Tibial nerve (tissue), 4 donors: ENCODE measurements at places on chromosomes 11 and 22.

DNA sequence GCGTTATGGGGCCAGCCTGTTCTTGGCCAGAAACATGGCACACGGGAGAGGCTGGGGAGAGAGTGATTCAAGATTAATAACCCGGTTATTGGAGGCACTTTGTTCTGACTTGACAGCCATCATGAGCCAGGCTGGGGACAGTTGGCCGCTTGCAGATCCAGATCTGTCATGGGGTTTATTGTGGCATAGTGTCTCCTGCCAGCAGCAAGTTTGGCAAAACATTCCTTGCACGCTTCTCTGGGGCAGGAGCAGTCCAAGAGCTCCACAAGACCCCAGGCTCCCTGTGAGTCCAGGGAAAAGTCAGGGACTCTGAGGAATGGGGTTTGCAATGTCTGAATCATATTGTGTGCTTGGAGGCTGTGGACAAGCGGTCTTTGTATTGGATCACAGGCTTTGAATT, 270.4 kb downstream of the MIAT start:
- no peak for DNase-seq

GRCh38 chr11:111135101-111135500, 110.4 kb upstream of the POU2AF2 start:
- DNase-seq, result no peak

DNA sequence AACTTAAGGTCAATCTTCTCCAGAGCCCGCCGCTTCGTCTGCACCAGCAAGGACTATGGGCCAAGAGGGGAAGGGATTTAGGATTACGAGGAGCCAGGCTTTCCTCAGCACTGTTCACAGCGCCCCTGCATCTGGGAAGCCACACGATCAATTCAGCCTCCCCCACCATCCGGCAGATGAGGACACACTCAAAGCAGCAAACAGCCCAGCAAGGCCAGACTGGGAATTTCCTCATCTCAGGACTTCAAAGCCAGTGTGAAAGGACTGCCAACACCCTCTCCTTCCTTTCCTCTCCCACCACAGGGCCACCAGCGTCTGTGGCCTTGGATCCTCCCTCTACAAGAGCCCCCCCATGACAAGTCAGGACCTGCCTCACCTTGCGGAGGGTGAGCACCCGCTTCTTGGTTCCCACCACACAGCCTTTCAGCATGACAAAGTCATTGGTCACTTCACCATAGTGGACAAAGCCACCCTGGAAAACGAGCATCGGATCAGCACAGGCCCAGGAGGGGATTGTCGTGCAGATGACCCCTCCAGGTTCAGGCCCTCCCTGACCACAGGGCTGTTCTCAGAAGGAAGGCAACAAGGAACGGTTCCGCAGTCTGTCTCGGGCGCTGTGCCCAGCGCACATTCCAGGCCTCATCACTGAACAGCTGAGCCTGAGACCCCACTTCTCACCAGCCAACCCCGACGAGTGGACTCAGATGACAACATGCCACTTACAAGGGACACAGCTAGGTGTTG, 6.0 kb downstream of the RPL3 start:
- DNase-seq, result no peak

DNA sequence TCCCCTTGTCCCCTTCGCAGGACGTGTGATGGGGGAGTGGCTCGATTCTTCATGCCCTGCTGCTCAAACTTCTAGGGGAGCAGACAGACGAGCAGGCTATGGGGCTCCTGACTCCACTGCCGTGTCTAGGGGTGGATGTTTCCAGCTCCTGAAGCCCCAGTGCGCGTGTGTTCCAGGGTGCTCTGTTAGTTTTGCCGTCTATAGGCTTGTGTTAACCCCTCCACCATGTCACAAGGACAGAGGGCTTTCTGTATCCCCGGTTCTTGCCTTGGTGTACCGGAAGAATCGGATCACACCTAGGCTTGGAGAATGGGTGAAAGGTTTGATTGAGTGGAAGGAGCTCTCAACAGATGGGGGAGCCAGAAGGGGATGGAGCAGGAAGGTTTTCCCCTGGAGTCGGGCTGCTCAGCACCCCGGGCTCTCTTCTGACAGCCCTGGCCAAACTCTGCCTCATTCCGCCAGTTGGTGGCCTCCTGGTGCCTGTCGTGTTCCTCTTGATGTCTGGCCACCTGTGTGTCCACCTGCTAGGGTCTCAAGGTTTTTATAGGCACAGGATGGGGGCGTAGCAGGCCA, 810.7 kb downstream of the BRD1 start:
- no peak for DNase-seq

GRCh38 chr22:25281675-25282345, 62.4 kb downstream of the CRYBB2 start:
- no peak for DNase-seq
